ENCODE measurements at places on chromosomes 2 and 18.

- no peak for DNase-seq
Observed at GRCh38 chr2:221447310-221447709, 124.8 kb downstream of the EPHA4 start.

DNA sequence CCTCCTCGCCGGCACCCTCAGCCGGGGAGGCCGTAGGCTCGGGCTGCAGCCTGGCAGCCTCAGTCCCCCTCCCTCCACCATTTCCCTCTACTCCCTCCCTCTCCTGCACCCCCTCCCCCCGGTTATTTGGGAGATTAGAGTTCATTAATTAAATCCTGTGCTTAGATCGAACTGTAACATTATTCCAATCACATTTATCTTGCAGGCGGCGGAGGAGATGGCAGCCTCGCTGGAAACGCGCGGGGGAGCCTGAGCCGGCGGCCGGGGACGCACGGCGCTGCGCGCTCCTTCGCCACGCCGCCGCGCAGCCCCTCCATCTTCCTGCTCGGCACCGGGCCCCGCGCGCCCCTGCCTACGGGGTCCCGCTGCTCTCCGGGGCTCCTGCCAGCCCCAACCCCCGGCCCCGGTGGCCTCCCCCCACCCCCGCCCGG, at the start of gene ST8SIA3:
ST8SIA3 (plus strand) TSS at position 287 of the 431 bp plus-strand sequence. CDS start 290 bp downstream, outside the sequence.
- no peak for DNase-seq

DNA sequence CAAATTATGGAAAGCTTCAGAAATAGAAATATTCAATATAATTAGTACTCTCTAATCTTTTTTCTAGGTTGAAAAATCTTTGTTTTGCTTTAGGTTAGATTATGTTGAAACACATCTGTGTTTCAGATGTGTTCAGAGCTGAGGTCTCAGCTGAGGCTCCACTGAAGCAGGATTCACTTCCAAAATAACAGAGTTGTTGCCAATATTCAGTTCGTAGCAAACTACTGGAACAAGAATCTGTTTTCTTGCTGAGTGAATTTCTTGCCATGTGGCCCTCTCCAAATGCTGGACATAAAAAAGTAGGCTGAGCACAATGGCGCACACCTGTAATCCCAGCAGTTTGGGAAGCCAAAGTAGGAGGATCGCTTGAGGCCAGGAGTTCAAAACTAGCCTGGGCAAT, 8.7 kb downstream of the PHOSPHO2 start:
- no peak for DNase-seq

DNA sequence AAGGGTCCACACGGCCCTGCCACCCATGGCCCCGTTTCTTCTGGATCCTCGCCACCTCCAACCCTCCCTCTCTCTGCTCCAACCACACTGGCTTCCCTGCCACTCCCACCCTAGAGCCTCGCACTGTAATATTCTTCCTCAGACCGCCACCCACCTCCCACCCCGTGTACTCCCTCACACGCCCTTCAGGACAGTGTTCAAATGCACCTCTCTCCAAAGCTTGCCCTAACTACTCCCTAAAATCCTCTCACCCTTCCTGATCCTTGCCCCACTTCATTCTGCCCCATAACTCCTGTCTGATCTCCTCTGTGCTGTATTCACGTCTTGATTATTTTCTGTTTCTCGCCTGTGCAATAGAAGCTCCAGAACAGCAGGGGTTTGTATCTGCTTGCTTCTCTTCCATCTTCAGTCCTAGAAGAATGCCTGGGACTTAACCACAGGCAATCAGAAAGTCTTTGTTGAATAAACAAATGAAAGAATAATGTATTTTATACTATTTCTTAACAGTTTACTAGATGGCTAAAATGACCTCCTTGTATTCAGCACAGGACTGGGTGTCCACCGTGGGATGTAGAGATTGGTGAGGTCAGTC, 25.5 kb downstream of the EPB41L3 start:
- DNase-seq = no peak

- no peak for DNase-seq
Observed at GRCh38 chr2:35443087-35443486, 912.5 kb upstream of the CRIM1 start.

DNA sequence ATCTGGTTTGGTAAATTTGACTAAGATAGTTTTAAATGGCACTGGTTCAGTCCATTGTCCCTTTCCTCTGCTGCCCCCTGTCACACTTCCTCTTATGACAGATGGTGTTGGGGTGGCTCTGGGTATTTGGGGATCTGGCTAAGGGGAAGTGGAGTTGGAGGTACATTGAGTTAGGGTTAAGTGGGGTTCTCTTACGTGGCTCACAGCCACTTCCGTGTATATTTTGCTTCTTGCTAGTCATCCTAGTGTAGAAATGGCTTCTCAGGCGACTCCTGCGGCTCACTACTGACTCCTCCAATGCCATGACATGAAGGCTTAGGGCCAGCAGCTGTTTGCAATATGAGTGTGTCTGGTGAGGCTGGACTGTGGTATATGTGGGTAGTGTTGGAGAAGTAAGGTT, 187.0 kb downstream of the HAUS1 start:
- no peak for DNase-seq

Data from DND-41 (cell line).